ENCODE measurements at places on chromosomes 6 and 20. TPM values are rescaled to one million over a fixed set of nuclear protein-coding genes. Genes with fewer than 3 reads are reported as not detected.

DNA sequence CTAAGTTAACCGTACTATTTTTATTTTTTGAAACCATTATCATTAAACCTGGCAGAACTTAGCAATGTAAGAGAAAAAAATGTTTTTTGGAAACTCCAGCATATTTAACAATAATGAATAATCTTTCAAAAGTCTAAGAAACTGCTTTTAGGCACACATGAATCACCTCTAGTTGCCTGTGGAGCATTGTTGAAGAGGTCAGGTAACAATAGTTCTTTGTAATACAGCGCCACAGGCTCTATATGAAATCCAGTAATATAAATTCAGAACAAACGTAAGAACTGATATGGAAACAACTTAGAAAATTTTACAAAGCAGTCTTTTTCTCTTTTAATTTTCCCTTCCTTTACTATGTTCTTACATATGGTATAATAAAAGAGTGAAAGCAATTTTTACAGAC, 10.3 kb downstream of the LYRM4 start:
- no peaks in the 10 kb centered on the region for H3K36me3 ChIP-seq
- no peaks in the 10 kb centered on the region for H3K4me1 ChIP-seq
- no peak for DNase-seq
- no peak overlapping the region for H3K4me3 ChIP-seq

DNA sequence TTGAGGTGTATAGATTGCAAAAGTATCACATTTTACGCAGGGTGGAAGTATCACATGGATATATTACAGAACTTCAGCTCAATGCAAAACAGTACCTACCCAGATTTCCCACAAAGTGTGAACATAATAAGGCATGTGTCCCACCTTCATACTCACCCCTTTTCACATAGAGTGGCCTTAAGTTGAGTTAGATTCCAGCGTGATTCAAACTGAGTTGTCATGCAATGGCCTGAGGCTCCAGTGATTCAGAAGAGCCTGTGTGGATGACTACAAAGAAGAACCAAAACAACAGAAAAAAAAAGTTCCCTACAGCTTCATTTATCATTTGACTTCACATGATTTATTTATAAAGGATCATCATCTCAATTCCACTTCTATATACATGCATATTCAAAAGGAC, 309.7 kb downstream of the SLC35F1 start:
- DNase-seq: no peak
- H3K27ac ChIP-seq: no peak overlapping the region
- no peaks in the 10 kb centered on the region for H3K36me3 ChIP-seq
- H3K4me3 ChIP-seq: no peak overlapping the region
- no peaks in the 10 kb centered on the region for H3K27me3 ChIP-seq
- H3K4me1 ChIP-seq: no peaks in the 10 kb centered on the region

DNA sequence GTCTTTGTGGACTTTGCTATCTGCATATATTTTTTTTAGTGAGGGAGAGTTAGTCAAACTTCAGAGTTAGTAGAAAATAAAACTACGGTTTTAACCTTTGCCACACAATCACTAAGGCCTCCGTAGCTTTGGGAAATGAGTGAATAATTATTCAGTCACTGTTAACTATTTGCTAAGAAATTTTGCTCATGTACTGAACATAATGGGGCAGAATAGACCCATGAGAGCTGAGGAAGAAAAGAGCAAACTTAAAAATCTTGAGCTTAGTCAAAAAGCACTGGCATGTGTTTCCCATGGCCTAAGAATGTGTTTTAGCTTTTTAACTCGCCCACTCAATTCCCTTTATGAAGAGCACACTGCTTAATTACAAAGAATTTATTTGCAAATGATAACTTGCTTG, 60.4 kb upstream of the SUPT3H start:
- H3K27ac ChIP-seq: peak overlapping the region; percentile 78
- peak; percentile 41 for DNase-seq
- H3K27me3 ChIP-seq: no peaks in the 10 kb centered on the region
- no peaks in the 10 kb centered on the region for H3K36me3 ChIP-seq

DNA sequence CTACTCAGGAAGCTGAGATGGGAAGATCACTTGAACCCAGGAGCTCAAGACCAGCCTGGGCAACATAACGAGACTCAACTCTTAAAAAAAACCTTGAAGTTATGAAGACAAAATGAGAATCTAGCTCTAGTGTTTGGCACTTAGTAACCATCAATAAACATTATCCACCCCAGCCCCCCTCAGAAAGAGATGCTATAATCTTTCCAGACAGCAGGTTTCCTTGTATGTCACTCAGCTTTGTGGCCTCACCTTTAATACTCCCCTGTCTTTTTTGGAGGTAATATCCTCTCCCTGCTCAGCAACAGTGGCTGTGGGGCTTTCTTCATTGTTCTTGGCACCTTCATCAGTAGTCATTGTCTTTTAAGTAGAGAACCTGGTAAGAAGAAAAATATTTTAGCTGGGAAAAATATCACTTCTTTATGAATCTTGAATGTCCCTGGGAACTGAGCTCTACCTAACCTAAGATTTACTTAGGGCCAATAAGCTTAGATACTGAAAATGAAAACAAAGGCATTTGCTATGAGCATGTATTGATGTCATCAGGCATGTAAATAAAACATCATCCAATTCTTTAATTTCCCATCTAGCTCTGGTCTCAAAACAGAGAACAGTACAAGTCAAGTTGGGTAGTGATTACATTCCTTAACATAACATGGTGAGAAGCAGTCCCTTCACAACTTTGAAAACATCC, 46.1 kb downstream of the FKBP5 start:
- H3K4me3 ChIP-seq: no peak overlapping the region
- no peak for DNase-seq
- no peaks in the 10 kb centered on the region for H3K4me1 ChIP-seq
- H3K27ac ChIP-seq: no peak overlapping the region

DNA sequence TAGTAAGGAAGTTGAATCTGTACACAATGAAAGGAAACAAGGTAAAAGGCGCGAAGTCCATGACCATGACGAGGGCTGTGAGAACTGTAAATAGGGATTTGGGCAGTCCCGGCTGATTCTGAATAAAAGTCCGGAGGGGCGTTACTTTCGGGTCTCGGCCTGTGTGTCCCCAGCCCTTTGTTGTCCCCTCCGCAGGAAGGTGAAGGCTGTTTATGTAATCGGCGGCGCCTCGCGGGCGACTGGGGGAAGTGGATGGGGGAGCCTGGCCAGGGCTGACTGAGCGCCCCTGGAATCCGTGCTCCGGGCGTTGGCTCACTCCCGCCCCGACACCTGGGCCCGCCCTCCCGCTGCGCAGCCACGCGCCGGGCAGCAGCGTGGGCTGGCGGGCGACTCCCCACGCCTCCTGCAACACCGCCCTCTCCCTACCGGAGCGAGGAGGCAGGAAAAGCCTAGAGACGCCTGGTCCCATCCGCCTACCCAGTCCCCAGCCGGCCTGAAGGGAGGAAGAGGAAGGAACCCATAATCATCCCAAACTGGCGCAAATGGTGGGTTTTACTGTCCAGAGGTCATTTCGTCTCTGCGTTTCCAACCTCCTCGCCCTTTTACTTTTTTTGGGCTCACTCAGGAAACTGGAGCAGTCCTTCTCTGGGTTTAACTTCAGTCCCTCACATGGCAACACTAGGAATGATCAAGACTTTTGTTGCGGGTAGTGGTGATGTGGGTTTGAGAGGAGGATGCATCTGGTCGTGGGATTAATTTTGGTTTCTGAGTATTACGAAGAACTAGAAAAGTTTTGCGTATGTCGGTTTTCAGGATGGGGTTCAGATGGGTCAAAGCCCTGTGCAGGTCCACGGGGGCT, 12.1 kb downstream of the TRIM31 start:
- no peak overlapping the region for H3K4me3 ChIP-seq
- peaks cover 39% of the 10 kb centered on the region for H3K27me3 ChIP-seq
- peaks cover 3% of the 10 kb centered on the region for H3K4me1 ChIP-seq
- H3K36me3 ChIP-seq: no peaks in the 10 kb centered on the region

Gene HLA-A
- total RNA-seq: 280 TPM

Gene RFX6
- not detected for total RNA-seq

Gene LHFPL5
- total RNA-seq: not detected
